Smooth muscle cell of the brain vasculature (primary cell): ENCODE measurements at places on chromosomes 4 and X.
A peak's percentile ranks its signal among the peaks of the same experiment; 100 is the strongest.

- DNase-seq = no peak
Measured at GRCh38 chr4:70674731-70675130, 8.4 kb upstream of the JCHAIN start.

DNA sequence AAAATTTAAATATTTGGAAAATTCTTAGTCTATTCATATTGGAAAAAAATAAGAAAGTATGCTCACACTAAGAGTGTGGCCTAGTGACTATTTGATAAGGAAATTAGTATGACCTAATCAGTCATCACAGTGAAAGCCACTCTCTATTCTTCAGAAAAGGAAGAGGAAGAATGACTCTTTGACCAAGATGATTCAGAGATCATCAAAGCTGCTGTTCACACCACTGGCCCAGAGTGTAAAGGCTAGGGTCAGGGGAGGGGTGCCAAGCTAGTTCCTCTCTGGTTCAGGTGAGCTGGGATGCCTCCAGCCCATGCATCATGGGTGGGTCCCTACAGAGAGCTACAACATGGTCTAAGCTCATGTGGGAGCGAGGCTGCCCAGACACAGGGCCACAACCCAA lies 396.9 kb upstream of the NDST3 start:
- DNase-seq = no peak

- no peak for DNase-seq
Measured at GRCh38 chr4:82984459-82984858, 26.2 kb downstream of the LIN54 start.

DNA sequence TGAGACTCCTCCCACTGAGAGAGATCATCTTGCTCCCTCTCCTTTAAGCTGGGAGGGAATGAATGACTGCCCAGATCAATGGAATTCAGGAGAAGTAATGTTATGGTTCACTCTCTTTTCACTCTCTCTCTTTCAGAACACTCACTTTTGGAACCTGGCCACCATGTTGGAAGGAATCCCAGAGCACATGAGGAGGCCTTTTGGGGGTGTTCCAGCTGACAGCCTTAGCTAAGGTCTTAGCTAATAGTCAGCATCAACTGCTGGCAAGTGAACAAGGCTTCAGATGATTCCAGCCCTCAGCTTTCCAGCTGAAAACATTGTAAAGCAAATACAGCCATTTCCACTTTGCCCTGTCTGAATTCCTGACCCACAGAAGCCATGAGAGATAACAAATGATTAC lies 124.0 kb upstream of the CLNK start:
- peak; percentile 17 for DNase-seq

DNA sequence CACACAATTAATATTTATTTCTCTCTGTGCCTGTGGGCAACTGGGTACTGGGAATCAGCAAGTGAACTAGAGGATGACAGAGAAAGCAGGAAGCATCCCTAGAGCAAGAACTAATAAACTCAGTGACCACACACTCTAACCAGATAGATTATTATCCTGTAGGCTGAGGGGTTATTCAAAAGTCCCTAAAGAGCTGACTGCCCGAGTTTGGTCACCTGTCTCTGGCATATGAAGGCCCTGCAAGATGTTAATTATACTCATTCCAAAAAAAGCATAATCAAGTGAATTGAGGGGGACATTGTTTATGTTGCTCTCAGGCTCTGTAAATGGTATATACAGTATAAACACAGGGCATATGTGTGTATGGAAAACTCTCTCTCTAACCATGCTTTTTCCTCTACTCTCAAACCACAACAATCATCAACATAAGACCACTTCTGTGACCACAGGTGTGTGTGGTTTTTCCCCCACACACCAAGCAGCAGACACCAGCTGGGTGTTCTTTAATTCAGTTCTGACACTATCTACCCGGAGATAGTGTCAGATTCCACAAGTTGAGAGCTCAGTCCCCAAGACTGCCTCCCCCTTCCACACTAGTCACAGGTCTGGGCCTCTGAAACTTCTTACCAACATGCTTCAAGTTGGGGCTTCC lies 6.2 kb upstream of the HPSE start:
- DNase-seq = no peak

DNA sequence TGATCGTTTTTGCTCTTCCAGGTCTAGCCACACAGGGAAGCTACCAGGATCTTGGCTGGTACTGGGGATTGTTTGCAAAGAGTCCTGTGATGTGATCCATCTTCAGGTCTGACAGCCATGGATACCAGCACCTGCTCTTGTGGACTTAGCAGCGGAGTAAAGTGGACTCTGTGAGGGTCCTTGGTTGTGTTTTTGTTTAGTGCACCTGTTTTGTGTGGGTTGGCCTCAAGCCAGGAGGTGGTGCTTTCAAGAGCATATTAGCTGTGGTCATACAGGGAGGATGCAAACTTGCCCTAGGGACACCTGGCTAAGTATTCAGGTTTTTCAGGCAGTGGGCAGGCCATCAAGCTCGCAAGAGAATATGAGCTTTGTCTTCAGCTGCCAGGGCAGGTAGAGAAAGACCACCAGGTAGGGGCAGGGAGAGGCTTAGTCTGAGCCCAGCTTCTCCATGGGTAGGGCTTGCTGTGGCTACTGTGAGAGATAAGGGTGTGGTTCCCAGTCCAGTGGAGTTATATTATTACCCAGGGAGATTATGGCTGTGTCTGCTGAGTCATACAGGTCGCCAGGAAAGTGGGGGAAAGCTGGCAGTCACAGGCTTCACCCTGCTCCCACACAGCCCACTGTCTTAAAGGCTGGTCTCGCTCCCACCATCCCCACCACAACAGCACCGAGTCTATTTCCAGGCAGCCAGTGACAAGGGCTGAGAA lies 293.7 kb downstream of the PCDH18 start:
- DNase-seq = no peak

- DNase-seq = no peak
Measured at GRCh38 chr4:62058571-62058970, 858.4 kb downstream of the ADGRL3 start.

DNA sequence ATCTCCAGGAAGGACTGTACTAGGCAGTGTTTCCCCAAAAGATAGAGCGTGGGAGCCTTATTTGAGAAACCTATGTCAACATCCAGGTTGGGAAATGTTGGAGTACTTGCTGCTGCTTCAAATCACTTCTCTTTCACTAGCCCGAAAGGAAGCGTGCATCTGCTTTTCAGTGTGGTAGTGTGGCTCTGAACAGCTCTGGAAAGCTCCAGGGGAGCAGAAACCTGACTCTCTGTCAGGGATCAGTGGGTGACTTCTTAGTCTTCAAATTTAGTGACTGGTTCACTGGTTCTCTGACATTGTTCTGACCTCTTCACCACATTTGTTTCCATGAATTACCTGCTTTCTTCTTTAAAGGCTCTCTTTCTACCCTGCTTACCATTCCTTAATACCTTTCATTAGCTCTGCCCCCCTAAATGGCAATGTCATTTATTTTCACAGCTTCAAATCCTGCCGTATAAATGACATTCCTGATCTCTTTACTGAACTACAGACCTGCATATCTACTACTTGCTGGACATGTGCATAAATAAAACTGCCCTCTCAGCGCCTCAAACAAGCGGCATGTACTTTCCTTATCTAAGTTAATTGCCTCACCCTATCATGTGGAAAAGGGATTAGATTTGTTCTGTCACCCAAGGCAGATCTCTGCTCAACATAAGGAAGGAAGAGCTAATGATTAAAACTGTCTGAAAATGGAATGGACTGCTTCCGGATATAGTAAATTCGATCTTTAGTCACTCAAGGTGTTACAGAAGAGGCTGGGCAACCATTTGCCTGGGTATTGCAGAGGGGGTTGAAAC lies 37.0 kb downstream of the DLG3 start:
- DNase-seq = no peak

DNA sequence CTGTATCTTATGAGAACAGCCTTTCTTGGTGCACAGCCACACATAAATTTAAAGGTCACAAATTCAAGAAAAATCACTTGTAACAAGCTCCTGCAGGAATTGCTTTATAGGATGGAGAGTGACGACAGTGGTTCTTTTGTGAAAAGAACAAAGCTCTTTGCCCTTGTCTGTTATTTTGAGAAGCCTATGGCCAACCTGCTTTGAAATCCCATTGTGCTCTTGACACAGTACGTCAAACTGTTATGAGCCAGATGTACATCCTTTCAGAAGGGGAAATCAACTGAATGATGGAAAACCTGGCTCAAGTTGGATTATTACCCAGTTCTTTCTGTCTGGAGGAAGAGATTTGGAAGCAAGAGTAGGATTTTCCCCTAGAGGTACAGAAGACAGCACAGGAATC lies 1454.2 kb downstream of the ARAP2 start:
- DNase-seq = no peak

- no peak for DNase-seq
Measured at GRCh38 chrX:80223982-80224579, 196.2 kb upstream of the TENT5D start.

DNA sequence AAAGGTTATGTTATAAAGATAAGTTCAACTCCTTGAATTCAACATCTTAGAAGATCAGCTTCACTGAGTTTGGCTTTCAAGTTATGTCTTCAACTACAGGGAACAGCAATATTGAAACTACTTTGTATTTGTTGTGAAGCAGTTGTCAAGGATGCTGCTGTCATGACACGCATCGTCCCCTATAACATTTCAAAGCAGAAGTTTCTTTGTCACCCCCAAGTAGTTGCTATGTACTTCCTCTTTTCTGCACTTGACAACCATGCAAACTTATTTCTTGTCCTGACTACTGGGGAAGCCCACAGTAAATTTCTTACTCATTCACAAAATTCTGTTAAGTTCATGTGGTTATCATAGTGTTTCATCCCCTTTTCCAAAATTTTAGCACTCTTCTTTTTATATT lies 14.3 kb downstream of the ANTXR2 start:
- DNase-seq = no peak

DNA sequence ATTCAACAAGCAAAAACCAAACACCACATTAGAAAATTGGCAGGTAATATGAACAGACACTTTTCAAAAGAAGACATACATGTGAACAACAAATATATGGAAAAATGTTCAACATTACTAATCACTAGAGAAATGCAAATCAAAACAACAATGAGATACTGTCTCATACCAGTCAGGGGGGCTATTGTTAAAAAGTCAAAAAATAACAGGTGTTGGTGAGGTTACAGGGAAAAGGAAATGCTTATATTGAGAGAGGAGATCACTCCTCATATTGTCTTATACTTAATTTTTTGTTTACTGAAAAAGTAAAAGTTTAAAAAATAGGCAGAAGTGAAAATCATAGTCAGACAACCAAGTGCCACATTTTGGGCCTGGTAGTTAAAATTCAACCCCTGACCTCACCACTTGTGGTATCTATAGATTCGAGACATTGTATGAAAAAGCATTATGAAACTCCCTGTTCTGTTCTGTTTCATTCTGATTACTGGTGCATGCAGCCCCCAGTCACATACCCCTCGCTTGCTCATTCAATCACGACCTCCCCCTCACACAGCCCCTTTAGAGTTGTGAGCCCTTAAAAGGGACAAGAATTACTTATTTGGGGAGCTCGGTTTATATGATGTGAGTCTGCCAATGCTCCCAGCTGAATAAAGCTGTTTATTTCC lies 153.7 kb upstream of the FGF16 start:
- DNase-seq = no peak

DNA sequence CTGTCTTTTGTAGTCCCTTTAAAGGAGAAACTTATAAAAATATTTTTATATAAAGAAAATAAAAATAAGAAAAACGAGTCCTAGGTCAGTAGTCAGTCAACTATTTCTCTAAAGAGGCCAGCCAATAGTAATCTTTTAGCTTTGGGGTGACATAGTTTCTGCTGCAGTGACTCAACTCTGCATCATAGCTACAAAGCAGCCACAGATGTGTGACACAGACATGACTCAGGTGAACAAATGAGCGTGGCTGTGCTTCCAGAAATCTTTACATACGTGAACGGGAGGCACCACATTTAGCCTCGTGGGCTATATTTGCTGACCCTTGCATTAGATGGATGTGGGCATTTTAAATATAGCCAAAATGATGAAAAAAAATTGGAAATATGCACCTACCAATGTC lies 1862.5 kb upstream of the TENM3 start:
- no peak for DNase-seq

DNA sequence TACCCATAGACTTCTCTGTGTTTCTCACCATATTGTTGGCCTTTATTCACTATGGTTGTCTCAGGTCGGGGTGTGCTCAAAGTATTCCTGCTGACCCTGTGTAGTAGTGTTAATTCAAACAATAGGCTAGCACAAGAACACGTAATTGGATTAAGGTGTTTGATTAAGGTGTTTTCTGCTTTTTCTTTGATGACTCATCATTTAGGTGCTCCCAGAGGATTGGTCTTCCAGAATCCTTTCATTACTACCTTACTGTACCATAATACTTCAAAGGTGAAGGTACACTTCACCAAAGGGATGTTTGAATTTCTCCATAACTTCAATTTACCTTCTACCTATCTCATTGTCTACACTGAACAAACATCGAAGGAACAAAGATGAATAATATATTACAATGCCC lies 121.7 kb upstream of the CCDC160 start:
- DNase-seq = no peak

DNA sequence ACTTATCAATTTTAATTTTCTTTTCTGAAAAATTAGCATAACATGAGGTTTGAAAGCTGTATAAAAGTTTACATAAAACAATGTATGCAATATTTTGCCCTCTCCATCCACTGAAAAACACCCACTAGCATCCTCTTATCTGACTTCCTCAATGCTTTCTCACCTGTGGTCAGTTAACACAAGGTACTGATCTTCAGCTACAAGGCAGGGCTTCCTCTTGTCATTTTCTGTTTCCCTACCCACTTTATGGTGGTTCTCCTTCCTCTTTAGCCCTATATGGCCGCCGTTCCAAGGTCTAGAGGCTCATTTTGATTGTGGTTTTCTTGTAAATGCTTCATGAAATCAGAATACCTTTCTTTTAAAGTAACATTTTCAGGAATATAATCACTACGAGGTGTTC lies 618.6 kb upstream of the CPEB2 start:
- DNase-seq = no peak

DNA sequence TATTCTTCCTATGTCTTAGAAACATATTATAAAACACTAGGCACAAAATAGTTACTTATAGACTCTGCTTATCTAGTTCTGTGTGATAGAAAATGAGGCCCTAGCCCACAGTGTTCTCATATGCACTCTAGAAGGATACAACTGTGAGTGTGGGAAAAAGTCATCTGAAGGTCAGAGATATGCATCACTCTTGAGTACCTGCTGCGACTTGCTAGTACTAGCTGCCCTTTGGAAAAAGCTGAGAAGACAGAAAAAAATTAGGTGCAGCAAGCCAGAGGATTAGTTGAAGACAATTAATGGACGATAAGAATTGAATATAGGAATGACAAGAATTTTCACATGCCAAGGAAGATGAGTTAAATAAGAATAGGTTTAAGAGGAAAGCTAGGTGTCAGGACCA lies 61.3 kb downstream of the MTHFD2L start:
- DNase-seq = no peak

- DNase-seq = no peak
Measured at GRCh38 chrX:102728646-102729045, 8.1 kb downstream of the GPRASP3 start.
